ENCODE measurements at places on chromosomes 1 and 21.
A peak's percentile ranks its signal among the peaks of the same experiment; 100 is the strongest.

GRCh38 chr21:32914424-32915039 lies 111.2 kb upstream of the OLIG2 start:
- no peak for DNase-seq

- DNase-seq = no peak
Measured at GRCh38 chr1:231419147-231419546, 2.9 kb downstream of the EGLN1 start.

- DNase-seq = no peak
Measured at GRCh38 chr1:119001181-119002027, 13.3 kb upstream of the TBX15 start.

DNA sequence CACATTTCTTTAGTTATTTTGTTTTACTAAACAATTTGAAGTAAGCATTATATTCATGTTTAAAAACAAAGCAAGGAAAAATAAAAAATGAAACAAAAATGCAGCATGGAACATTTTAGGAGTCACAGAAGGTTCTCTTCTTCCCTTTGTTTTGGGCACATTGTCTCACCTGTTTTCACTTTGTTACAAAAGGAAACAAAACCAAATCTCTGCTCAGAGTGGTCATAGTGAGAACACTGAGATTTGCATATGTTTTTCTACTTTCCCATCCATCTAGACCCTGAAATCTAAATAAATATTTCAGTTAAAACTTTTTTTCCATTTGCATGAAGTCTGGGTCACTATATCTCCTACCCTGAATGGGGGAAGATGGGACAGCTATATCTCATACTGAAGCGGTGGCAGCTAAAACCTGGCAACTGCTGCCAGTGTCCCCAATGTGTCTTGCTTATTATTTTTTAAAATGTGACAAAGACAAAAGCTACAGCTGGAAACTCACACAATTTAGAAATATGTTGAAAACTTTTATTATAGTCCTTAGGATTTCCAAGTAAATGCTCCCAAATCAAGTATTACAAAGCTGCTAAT lies 3.5 kb downstream of the EXOC8 start:
- no peak for DNase-seq

- no peak for DNase-seq
Measured at GRCh38 chr1:203316626-203317093, 11.3 kb downstream of the BTG2 start.

DNA sequence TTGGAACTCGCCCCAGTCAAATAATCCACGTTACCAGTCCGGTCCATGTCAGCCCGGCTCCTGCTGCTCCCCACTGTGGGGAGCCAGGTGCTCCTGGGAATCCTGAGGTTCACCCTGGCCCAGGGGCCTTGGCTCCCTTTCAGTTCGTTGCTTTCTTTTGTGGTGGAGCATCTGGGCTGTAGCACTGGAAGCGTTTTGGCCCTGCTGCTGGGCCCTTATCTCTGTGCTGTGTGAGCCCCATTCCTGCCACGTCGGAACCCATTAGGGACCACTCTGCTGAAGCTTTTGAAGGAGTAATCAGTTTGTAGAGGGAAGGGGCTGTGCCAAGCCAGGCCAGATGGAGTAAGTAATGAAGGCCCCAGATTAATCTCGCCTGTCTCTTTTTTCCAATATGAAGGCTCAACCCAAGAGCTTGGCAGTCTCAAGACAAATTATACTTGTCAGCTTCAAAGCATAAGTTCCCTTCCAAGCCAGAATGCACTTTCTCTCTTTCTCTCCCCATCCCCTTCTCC lies 82.3 kb downstream of the PGM1 start:
- no peak for DNase-seq

DNA sequence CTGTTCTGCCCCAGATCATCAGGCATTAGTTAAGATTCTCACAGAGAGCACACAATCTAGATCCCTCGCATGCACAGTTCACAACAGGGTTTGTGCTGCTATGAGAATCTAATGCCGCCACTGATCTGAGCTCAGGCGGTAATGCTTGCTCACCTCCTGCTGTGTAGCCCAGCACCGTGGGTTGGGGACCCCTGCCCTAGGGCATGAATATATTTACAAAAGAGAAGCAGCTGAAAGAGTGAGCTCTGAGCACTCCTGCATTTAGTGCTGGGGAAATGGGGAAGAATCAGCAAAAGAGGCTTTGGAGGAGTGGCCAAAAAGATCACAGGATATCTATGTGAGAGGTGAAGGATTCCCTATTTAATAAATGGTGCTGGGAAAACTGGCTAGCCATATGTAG lies 5.6 kb downstream of the CFAP57 start:
- no peak for DNase-seq

DNA sequence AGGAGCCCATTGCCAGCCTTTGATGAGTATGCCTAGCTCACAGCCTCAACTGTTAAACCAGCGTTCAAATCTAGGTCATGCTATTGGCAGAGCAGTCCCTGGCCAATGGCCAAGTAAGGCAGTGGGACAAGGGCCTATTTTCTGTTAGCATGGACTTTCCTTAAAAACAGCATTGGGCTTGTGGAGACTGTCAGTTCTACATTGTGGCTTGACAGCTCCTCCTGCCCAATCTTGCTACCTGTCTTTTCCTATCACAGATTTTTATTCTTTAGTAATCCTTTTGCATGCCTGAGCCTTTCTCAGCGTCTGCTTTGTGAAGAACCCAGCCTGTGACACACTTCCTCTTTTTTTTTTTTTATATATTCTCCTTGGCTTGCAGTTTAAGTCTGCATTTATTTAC lies 56.4 kb downstream of the DIP2A start:
- no peak for DNase-seq

DNA sequence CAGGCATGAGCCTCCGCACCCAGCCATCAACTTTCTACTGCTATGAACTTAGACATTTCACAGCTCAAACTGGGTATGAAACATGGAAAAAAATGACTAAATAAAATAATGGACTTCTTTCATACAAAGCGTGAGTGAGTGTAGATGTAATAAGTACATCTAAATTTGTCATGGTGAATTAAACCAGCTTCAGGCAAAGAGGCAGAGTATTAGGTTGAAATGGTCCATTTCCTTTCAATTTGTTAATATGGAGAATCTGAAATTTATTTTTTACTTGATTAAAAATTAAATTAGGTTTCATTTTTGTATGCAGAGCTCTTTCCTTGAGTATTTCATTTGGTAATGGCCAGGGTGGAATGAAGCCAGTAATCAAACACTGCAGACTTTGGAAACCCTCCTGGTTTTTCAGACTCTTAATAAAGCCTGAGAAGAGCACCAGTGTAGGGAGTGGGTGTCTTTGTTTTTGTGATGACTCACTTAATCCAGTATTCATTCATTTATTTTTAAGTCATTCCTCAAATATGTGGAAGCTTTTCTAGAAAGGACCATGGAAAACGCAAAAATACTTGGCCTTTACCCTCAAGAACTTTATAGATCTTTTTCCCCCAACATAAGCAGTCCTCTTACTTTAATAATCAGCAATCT lies 49.2 kb downstream of the ALG14 start:
- no peak for DNase-seq

GRCh38 chr1:79006564-79006963 lies at the start of gene ADGRL4:
TSS of gene ADGRL4 (minus strand) at chr1:79006730. CDS start at chr1:79006654, 76 bp downstream.
- DNase-seq = no peak

DNA sequence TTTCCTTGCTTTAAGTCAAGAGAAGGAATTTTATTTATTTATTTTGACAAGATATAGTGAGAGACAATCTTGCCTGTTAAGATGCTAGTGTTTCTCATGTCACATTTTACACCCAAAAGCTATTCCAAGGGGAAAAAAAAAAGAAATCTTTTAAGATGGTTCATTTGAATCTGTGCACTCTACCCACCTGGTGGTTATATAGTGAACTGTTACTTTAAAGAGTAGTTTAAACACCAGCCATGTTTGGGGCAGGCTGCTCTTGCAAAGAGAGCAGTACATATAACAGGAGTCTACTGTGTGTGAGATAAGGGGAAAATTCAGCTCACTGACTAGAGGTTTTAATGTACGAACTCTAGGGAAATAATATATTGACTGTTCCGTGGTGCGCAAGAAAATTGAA lies 3.3 kb upstream of the ELAVL4 start:
- no peak for DNase-seq

- no peak for DNase-seq
Measured at GRCh38 chr1:115051850-115052249, 22.2 kb downstream of the TSHB start.

DNA sequence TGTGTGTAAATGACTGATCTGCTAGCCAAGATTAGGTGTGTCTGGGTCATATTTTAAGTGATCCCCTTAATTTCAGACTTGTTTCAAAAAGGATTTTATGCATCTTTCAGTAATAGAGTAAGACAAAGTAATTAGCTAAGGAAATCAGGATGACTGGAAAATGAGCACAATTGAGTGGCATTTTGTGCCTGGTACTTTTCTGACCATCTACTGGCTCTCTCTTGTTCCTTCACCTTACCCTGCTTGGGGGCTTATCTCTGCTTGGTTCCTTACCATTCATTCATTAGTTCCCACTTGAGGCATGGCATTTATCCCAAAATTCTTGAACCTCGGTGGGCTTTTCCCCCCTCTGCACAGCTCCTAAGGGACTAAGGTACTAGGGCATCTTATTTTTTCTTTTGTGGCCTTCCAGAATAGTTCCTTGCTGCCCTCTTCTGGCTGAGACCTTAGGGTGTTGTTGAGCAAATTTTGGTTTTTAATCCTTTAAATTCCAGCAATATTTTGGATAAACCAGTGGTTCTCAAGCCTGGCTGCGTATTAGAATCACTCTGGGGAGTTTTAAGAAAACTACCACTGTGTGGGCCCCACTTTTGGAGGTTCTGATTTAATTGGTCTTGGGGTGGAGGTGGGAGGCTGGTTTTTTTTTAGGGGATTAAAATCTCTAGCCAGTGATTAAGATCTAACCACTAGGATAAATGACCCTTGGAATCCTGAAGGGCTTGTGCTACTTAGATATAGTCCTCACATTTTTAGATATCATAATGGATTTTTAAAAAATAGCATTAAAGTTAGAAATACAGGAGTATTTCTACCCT lies 50.8 kb downstream of the HS2ST1 start:
- no peak for DNase-seq

DNA sequence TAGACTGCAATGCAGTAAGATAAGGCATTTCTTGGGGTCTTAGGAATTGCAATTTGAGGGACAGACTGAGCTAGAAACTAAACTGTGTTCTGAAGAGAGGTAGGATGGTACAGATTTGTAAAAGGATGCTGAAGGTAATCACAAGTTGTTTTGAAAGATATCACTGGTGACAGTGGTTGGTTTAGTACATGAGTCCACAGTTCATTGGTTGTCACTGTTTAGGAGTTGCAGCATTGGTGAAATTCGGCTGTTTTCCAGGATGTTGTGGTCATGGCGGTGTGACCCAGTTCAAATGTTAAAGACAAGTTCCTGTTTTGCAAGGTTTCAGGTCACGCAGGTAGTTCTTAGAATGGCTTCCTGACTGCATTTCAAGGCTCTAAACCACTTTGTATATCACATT lies 292.8 kb upstream of the B3GALT2 start:
- peak; percentile 66 for DNase-seq

DNA sequence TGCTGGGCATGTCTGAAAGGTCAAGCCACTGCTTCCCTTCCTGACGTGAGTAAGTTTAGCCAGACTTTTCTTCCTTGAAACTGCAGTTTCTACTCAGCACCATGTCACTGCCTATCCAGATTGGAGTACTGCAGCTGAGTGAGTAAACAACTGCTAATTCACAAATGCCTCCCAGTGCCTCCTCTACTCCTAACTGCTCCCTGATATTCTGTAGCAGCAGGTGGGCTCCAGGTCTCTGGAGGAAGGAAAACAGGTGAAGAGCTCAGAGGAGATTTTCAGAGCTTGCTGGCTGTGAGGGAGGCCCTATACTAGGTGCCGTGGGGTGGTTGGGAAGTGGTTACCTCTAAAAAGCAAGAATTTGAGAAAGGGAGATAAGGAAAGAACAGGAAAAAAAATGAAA lies 96.5 kb downstream of the KIF14 start:
- no peak for DNase-seq

- no peak for DNase-seq
Measured at GRCh38 chr1:223852337-223852736, 6.6 kb upstream of the TP53BP2 start.

DNA sequence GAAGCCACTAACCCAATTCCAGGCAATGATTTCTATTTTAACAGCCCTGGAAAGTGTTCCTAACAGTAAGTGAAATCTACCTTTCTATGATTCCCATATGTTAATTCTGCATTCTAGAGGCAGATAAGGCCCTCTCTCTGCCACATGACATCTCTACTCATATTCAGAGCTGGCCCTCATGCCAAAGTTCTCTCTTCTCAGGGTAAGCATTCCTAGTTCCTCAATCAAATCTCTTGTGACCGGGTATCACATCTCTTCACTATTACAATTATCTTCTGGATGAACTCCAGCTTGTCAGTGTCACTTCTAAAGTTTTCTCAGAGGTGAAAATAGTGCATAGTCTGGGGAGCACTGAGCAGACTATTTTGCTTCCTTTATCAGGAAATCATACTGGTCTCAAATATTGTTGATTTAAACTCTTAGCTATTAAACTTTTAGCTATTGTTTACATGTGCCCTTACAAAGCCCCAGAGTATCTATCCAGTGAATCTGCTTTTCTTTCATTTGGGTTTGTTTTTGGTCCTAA lies 66.4 kb upstream of the TNFSF18 start:
- no peak for DNase-seq

GRCh38 chr1:228079601-228080263 lies 2.8 kb upstream of the ARF1 start:
- DNase-seq = no peak

DNA sequence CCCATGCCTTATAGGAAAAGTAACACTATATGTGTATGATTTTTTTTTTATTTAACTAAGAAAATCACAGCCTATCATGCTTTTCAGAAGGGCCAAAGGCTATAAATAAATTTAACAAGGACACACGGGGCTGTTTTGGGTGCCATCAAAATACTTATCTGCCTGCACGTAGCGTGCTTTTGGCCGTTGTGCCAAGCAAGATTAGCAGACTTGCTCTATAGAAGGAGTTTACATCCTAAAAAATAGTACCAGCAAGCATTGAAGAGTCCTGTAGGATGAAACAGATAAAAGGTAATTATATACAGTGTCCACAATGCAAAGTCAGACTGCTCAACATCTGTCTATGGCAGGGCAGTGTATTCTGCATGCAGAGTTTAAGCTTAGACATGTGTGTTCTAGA lies 3.7 kb downstream of the OLIG1 start:
- DNase-seq = no peak

DNA sequence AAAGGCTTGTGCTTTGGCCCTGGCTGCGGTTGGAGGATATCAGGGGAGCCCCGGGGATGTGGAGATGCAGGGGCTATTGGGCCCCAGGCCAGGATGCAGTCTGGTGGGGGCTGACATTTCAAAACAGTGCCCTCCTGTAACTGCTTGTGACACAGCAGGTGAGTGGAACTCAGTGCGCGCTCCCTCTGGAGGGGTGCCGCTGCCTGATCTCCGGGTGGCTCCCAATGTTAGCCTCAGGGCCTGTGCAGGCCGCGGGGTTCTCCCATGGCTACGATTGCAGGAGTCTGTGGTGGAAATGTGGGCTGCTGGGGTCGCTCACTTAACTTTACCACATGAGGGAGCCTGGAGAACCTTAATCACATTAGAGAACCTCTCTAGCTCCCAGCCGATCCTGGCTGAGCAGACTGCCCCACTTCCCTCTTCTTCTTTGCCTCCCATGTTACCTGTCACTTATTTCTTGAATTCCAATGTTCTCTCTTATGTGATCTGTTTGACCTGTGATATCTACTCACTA lies 163.2 kb downstream of the FMN2 start:
- no peak for DNase-seq

GRCh38 chr1:61285371-61285885 lies 203.1 kb downstream of the NFIA start:
- no peak for DNase-seq

- DNase-seq = no peak
Measured at GRCh38 chr1:71653952-71654351, 573.1 kb upstream of the ZRANB2 start.

All from activated T-helper 1 cell treated with Interleukin-2 at 50 U/mL for 16 hours (primary cell).